Activated CD4-positive, alpha-beta T cell treated with anti-CD3 and anti-CD28 coated beads for 36 hours (primary cell): ENCODE measurements at places on chromosomes 6 and 20.
A peak's percentile ranks its signal among the peaks of the same experiment; 100 is the strongest.

GRCh38 chr6:68657374-68658139, 22.5 kb downstream of the ADGRB3 start:
- no peak for DNase-seq

DNA sequence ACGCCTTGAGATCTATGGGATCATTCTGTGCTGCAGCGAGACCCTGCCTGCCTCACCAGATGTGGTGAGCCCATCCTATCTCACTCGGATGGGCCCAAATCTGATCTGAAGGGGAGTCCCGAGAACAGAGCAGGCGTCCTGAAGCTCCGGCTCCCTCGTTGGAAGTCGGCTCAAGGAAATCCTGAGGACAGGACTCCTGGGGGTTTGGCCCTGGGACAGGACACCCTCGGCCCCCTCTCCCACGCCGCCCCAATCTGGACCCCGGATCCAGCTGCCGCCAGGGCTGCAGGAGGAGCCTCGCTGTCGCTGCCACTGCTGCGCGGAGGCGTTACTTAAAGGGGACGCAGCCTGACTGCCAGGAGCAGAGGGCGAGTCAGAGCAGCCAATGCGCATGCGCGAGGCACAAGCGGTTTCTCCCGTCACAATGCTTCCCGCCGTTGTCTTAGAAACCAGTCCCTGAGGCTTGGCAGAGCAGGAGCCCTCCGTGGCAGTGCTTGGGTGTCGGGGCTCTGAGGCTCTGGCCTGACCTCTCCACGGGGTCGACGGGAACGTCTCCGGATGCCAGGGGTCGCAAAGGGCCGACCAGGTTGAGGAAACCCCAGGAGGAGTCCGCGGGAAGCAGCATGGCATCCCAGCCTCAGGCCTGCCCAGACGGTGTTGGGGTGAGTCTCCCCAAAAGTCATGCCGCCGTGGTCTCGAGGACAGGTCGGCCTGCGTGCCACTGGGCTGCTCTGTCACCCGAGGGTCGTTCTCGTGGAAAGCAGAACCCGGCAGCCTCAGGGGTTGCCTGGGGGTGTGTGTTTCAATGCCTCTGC, 1567.8 kb upstream of the DEFB115 start:
- DNase-seq: peak; percentile 46

DNA sequence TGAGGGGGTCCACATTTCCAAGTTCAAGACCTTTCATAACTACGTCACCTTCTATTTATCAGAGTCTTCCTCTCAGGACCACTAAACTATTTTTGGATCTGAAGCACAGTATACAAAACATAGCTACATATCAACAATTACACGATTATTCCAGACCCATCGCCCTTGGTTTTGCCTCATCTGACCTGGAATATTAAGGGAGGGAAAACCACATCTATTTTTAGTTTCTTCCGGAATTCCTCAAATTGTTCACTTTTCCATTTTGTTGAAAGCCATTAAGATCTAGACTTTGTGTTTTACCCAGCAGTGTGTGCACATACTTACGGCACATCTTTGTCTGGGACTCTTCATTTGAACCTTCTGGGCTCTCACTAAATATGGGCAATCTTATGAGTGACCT, 12.0 kb upstream of the ADGRF5 start:
- DNase-seq: no peak

DNA sequence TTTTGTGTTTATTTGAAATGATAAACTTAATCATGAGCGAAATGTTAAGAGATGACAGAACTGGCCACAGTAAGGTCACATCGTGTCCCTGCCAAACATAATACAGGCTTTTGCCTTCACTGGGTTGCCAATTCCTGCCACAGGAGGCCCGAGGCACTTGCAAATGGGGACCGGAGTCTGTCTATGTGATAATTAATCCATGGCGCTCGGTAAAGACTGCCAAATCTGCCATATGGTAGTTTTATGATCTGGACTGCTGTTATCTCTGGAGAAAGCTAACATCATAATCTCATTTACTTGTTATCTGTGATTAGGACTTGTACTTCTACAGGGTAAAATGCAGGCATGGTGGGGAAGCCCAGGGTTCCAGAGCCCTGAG, 170.5 kb upstream of the TSHZ2 start:
- DNase-seq: no peak

DNA sequence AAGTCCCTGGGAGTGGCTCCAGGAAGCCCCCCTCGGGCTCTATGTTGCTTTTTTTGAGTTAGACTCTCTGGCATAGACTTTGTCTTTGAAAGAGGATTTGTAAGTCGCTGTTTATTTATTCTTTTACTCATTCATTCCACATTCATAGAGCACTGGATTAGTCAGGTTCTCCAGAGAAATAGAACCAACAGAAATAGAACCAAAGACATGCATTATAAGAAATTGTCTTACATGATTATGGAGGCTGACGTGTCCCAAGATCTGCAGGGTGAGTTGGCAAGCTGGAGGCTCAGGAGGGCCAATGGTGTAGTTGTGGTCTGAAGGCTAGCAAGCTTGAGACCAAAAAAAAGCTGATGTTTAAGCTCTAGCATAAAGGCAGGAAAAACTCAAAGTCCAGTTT, 98.3 kb upstream of the CHD6 start:
- DNase-seq: no peak

GRCh38 chr6:130713144-130713543, 114.1 kb upstream of the SMLR1 start:
- DNase-seq: no peak

GRCh38 chr6:37777272-37777834, 42.2 kb upstream of the ZFAND3 start:
- DNase-seq: no peak

GRCh38 chr6:10505529-10505928, 15.6 kb upstream of the GCNT2 start:
- no peak for DNase-seq

GRCh38 chr6:2749969-2750600, 637 bp downstream of the MYLK4 start:
- DNase-seq: peak; percentile 83

DNA sequence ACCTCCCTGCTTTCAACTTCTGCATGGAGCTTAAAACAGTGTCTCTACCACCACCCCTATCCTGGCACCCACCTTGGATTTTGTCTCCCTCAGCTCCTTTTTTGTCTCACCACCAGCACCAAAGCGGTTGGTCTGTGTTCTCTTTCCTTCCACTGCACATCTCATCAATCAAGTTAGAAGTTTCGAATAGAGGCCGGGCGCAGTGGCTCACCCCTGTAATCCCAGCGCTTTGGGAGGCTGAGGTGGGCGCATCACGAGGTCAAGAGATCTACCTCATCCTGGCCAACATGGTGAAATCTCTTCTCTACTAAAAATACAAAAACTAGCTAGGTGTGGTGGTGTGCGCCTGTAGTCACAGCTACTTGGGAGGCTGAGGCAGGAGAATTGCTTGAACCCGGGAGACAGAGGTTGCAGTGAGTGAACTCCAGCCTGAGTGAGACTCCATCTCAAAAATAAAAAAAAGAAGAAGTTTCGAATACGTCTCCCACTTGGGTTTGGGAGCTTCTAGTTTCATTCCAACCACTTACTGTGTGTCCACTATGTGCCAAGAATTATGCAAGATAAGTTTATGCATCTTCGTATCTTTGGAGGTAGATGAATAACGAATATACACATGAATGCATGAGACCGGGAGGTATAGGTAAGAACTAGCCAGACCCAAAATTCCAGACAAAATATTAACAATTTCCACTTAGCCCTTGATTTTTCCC, 5.9 kb downstream of the PCED1A start:
- DNase-seq: no peak

DNA sequence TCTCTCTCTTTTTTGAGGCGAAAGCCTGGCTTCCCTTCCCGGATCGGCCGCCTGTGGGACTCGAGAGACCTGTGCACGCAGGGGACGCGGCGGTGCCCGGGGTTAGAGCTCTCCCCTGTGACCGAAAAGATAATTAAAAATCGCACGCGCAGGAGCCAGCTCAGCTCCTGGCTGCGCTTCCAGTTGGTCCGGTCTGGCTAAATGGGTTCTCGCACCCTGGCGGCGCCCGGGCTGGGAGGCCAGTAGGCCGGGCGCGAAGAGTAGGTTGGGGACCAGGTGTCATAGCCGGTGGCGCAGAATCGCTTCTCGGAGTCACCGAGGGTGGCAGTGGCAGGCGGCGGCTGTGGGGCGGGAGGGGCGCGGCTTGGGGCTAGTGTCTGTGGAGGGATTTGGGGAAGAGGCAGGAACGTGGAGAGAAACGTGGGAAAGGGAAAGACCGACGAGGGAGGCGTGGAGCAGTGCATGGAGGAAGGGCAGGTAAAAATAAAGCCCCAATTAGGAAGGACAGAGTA, 41.9 kb upstream of the SUPT3H start:
- DNase-seq: peak; percentile 82
